ENCODE measurements at places on chromosomes 11 and 22.
A peak's percentile ranks its signal among the peaks of the same experiment; 100 is the strongest.

DNA sequence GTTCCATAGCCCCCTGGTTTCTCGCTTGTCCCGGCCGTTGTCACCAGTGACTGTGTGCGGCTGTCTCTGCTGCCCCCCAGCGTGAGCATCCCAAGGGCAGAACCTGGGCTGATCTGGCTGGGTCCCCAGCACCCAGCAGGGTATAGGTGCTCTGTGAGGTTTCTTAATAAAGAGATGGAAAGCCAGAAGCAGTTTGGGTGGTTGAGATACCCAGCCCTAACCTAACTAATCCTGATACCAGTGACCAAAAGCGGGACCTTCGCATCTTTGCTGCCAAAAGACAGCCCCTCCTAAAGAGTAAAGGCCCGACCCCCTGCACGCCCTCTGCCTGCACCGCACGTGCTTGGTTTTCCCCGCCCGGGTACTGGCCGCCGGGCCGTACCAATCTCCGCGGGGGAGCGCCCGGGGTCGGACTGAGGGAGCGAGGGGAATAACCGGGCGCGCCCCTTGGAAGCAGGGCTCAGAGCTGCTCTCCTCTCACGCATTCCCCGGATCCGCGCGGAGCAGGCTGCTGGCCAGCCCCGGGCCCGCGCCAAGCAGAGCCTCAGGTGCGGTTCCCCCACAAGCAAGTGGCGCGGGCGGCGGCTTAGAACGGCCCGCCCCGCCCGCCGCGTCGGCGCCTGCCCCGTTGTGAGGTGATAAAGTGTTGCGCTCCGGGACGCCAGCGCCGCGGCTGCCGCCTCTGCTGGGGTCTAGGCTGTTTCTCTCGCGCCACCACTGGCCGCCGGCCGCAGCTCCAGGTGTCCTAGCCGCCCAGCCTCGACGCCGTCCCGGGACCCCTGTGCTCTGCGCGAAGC, at the start of gene DGAT2:
Gene DGAT2, plus strand, starts transcription at position 667 of the 797 bp plus-strand sequence. CDS start 214 bp downstream, outside the sequence.
- DNase-seq: peak; percentile 35

DNA sequence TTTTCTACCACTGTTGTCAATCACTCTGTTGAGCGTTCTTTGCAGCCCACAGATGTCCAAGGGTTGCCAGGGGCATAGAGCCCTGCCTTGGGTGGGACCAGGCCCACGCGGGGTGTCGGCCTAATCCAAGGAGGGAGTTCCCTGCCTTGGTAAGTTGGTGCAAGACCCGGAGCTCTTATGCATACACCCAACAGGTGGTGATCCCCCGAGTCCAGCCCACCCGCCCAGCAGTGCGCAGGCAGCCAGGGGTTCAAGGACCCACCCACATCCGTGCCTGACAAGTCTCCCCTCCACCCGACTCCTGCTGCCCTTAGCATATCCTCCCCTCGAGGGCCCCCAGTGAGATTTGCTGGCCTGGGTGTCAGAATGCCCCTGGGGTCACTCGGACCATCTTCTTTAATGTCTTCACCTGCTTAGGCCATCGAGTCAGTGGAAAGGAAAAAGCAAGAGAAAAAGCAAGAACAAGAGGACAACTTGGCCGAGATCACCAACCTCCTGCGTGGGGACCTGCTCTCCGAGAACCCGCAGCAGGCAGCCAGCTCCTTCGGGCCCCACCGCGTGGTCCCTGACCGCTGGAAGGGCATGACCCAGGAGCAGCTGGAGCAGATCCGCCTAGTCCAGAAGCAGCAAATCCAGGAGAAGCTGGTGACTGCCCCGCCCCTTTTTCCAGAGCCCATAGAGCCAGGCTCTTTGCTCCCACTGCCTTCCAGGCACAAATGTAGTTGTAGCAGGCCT, 12.2 kb downstream of the RIBC2 start:
- DNase-seq: no peak

DNA sequence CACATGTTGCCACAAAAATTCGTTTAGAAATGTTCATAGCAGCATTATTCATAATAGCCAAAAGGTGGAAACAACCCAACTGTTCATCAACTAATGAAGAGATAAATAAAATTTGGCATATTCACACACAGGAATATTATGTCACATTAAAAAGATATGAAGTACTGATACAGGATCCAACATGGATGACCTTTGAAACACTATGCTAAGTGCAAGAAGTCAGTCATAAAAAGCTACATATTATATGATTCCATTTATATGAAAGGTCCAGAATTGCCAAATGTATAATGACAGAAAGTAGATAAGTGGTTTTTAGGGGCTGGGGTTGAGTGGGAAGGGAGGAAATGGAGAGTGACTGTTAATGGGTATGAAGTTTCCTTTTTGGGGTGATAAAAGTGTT, 9.0 kb downstream of the PRR5L start:
- DNase-seq: no peak

DNA sequence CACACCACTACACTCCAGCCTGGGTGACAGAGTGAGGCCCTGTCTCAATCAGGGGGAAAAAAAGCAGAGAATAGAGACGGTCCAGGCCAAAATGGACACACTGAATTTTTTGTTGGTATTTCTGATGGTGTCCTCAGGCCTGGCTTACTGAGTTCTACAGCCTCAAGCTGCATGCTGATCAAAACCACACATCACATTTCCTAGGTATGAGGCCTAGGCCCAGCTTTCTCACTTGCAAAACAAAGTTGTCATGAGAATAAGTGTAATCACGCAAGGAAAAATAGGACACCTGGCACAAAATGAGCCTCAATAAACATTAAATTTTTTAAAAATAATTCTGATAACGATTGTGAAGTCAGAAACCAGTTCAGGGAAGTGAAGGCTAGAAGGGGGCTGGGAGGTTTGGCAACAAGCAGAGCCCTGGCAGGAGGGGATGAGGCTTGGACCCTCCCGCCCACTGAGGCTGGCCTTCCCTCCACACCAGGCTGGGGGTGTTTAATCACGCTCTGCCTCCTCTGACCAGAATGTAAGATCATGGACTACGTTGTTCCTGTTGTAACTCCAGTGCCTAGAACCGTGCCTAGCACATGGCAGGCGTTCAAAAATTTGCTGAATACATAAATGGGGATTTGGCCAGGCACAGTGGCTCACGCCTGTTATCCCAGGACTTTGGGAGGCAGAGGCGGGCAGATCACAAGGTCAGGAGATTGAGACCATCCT, 18.1 kb downstream of the PACSIN2 start:
- DNase-seq: no peak

DNA sequence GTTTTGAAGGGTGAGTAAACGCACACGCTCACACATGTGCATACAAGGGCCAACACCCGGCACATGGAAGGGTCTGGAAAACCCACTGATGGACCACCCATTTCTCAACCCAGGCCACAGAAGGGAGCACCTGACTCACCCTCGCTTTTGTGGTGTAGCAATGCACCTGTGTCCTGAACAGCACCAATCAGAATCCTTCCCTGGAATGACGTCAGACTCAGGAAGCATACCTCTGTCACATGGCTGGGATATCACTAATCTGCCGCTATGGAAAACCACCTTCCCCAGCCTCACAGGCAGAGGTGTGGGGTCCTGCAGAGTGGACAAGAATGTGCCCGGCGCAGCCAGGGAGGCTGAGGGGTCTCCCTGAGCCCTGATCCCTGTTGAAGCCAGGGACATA, 9.0 kb upstream of the OSM start:
- no peak for DNase-seq

GRCh38 chr11:69113226-69113625, 42.5 kb upstream of the SMIM38 start:
- no peak for DNase-seq

DNA sequence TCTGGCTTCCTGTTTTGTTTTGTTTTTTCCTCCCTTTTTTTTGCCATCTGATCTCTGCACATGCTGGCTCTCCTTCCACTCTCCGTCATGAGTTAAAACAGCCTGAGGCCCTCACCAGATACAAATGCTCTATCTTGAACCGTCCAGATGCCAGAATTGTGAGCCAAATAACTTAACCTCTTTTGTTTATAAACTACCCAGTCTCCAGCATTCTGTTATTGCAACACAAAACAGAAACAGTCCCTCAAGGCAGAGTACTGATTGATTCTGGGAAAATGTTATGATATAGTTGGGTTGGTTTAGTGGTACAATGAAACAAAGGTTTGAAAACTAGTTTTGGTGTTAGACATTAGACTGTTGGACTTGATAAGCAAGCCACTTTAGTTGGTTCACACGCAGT, 1390.0 kb upstream of the RAG2 start:
- DNase-seq: no peak

GRCh38 chr22:42427167-42427566, 5.0 kb downstream of the NFAM1 start:
- no peak for DNase-seq

DNA sequence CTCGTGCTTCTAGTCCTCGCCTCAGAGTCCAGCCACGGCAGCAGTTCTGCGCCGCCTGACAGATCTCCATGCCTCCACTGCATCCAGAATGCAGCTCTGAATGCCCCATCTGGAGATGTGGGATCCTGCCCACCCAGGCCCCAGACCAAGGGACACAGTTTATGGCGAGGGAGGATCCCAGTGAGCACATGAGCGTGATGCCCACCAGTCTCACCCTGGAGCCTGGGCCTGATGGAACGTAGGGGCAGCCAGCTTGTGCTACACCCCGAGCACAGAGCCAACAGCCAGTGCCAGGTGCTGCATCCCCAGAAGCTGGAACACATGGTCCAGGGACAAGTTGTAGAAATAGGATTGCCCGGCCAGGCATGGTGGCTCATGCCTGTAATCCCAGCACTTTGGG, 10.4 kb downstream of the IGLL1 start:
- no peak for DNase-seq

DNA sequence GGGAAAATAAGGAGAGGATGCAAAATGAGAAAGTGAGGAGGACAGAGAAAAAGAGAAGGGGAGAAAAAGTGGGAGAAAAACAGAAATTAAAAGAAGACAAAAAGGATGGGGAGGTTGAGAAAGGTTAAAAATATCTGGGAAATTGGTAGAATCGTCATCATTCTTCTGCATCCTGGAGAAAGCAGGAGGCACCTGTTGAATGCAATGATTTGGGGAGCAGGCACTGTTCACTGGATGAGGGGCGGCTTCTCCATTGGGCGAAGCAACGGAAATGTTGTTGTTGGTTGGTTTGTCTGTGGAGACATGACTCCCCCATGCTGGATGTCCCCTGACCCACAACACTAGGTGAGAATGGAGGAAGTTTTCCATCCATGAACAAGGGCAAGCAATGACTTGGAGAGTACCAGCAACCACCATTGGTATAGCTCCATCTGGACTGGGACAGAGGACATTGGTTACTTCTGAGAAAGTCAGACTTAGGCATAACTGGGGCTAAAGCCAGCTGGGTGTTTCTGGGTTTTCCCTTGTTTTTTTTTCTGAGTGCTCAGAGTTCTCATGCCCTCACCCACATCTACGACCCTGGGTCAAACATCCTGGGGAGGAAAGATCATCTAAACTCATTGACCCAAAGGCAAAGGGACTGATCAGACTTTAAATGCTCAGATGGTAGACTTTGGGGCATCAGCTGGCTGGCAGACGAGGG, 11.9 kb upstream of the CD44 start:
- DNase-seq: no peak

Measured in SW 1271 (cell line).